Uterine smooth muscle cell (primary cell): ENCODE measurements at places on chromosomes 12 and 14. TPM values are rescaled to one million over a fixed set of nuclear protein-coding genes. Genes with fewer than 3 reads are reported as not detected.

SLC25A47 gene
- total RNA-seq: not detected in 2 replicates

HOXC10 gene
- not detected in 2 replicates for total RNA-seq

CCDC177 gene
- under 0.01 TPM in 1 of 2 replicates, not detected in the other for total RNA-seq

DIO2 gene
- 1.00 and 4.3 TPM in 2 replicates for total RNA-seq

SOCS2 gene
- 18.4 and 18.5 TPM in 2 replicates for total RNA-seq

SLC6A12 gene
- not detected in 2 replicates for total RNA-seq

LIN7A gene
- total RNA-seq: 3.1 and 3.9 TPM in 2 replicates

PLXNC1 gene
- total RNA-seq: 1.7 and 3.2 TPM in 2 replicates

KRT71 gene
- total RNA-seq: not detected in 2 replicates

P3H3 gene
- total RNA-seq: 133 and 175 TPM in 2 replicates

CLEC9A gene
- not detected in 2 replicates for total RNA-seq

RAD51B gene
- 21.1 and 27.2 TPM in 2 replicates for total RNA-seq

FOXG1 gene
- under 0.01 TPM in 1 of 2 replicates, not detected in the other for total RNA-seq

TMEM52B gene
- not detected in 2 replicates for total RNA-seq

SELPLG gene
- 0.55 and 1.00 TPM in 2 replicates for total RNA-seq

KRT8 gene
- 7.7 and 9.7 TPM in 2 replicates for total RNA-seq

STXBP6 gene
- 7.1 and 10.2 TPM in 2 replicates for total RNA-seq

GLT8D2 gene
- 19.0 and 36.7 TPM in 2 replicates for total RNA-seq

FAM222A gene
- total RNA-seq: 0.11 and 0.37 TPM in 2 replicates

BBS10 gene
- total RNA-seq: 14.5 and 20.9 TPM in 2 replicates

ADCK1 gene
- 5.9 and 6.2 TPM in 2 replicates for total RNA-seq

C12orf54 gene
- not detected in 2 replicates for total RNA-seq

LGR5 gene
- not detected in 2 replicates for total RNA-seq

SLC10A1 gene
- total RNA-seq: not detected in 2 replicates

TC2N gene
- total RNA-seq: 0.77 and 1.4 TPM in 2 replicates

ADAMTS20 gene
- total RNA-seq: not detected in 2 replicates

TOMM20L gene
- total RNA-seq: not detected in 2 replicates

STAT6 gene
- total RNA-seq: 55.6 and 61.0 TPM in 2 replicates

PLA2G1B gene
- not detected in 2 replicates for total RNA-seq

RAD52 gene
- total RNA-seq: 18.4 and 19.1 TPM in 2 replicates

AHNAK2 gene
- 91.9 and 197 TPM in 2 replicates for total RNA-seq

C12orf56 gene
- 3.3 and 3.9 TPM in 2 replicates for total RNA-seq

TEAD4 gene
- 5.3 and 6.4 TPM in 2 replicates for total RNA-seq

BHLHE41 gene
- 6.4 and 11.4 TPM in 2 replicates for total RNA-seq

AMN gene
- 0.22 and 0.50 TPM in 2 replicates for total RNA-seq

LEMD3 gene
- 31.1 and 33.8 TPM in 2 replicates for total RNA-seq

RND1 gene
- 0.12 TPM in 1 of 2 replicates, not detected in the other for total RNA-seq

LYZ gene
- not detected in 2 replicates for total RNA-seq

GZMB gene
- not detected in 2 replicates for total RNA-seq

CBLN3 gene
- total RNA-seq: 1.5 and 5.5 TPM in 2 replicates

KLRG1 gene
- total RNA-seq: 0.22 and 1.6 TPM in 2 replicates
